ENCODE measurements at places on chromosomes 2 and 18.

DNA sequence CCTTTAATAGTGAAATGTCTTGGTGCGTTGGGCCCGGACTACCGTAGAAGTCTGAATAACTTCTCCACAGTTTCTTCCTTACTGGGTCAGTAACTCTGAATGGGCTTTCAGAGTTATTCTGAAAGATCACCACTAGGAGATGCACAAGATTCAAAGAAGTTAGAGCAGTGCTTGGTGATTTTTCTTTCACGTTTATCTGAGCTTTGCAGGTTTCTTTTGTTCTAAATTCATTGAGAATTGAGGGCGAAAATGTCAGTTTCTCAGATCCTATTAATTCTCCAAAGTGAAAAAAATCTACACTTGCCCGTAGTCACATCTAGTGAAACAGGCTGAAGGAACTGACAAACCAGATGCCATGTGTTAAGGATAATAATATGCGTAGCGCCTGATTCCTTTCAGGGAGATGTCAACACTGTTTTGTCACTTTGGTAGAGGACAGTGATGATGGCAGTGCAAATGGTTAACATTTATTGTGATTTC, 70.1 kb downstream of the QPCT start:
- no peak for DNase-seq

GRCh38 chr2:239241431-239241960, 159.3 kb downstream of the HDAC4 start:
- DNase-seq: no peak

DNA sequence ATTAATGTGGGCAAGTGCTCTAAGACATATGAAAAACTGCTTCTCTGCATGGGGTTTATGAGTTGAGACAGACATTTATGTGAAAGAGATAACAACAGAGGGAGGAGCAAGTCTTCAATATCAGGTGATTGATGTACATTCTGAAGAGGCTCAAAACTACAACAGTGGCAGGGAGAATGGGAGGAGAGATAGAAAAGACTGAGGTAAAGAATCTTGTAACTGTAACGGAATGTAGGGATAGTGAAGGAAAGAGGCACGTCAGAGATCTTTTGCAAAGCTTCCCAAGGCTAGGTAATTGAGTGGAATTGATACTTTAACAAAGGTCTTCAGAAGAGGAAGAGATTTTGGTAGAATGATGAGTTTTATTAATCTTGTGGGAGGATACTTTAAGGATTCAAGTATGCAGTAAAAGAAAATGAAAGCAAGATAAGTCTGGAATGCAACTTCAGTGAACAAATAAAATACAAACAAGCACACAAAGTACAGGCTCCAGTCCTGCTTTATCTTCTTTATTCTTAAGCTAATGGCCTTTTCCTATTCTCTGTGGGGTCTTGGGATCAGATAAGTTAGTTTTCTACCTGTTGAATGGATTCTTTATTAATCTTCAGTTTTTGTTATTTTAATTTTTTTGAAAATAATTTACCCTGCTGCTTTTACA, 15.0 kb downstream of the SMAD4 start:
- DNase-seq: no peak

DNA sequence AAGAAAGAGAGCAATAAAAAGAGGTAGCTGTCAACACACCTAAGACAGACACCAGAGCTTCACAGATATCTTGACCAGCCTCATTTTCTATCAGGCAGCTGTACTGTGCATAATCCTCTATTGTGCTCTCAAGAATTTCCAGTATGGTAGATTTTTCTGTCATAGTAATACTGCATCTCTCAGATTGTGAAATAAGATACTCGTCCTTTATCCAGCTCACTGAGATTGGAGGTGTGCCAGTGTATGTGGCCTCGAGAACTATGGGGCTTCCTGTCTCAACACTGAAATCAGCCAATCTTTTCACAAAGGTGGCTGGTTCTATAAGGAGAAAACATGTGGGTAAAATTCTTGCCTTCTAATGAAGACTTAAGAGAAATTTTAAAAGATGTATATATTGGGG, 88.9 kb downstream of the TTN start:
- DNase-seq: no peak

- no peak for DNase-seq
These were observed 5.4 kb upstream of the TDRD15 start for GRCh38 chr2:21118302-21118920.

DNA sequence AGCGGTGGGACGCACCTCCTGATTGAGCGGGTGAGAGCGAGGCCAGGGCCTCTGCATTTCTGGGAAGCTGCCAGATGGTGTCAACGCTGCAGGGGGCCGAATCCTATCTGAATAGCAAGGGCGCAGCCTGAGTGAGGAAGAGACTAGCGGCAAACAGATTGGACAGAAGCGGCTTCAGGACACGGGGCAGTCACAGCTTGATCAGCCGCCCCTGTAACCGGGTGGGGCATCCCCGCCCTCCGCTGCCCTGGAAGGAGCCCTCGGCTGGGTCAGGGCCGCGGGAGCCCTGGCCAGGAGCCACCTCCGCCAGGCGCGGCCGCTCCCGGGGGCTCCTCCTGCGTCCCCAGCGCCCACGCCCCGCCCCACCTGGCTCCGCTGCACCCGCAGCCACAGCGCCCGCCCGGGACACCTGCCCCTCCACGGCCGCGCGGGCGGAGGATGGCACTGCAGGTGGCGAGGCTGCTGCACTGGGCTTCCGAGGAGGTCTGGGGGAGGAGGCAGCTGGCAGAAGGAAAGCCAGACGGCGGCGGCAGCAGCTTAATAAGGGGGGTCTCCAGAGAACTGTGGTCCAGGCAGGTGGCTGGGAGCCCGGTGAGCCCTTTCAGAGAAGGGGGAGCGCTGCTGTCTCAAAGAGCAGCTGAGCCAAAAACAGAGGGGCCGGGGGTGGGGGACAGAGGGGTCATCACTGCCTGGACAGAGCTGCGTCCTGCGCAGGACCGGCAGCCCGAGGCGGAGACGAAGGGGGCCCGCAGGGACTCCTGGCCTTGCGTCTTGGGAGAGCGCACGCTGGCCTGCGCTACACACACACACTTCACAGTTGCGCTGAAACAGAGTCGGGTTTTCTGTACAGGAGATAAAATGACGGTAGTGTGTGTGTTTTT, 18.8 kb upstream of the SOX11 start:
- DNase-seq: no peak

DNA sequence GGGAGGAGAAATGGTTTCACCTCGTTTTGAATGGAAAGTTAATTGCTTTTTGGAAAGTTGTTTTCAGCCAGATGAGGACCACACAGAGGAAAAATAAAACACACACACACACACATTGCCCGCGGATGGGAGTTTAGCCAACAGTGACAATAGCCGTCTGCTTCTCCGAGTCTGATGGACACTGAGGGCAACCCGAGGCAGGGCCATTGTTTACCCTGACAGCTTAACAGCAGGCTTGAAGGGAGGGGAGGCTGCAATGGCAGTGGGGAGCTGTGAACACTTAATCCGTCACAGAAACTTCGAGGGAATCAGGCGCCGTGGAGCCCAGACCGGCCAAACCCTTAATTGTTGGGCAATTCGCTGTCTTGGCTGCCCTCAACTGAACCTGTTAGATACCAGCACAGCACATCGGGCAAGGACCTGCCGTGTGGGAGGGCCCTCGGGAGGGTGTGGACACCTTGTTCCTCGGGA, 145.9 kb downstream of the ACKR3 start:
- DNase-seq: no peak
